GM23338 (cell line): ENCODE measurements at places on chromosomes 7 and 10. TPM values are rescaled to one million over a fixed set of nuclear protein-coding genes. Genes with fewer than 3 reads are reported as not detected.

DNA sequence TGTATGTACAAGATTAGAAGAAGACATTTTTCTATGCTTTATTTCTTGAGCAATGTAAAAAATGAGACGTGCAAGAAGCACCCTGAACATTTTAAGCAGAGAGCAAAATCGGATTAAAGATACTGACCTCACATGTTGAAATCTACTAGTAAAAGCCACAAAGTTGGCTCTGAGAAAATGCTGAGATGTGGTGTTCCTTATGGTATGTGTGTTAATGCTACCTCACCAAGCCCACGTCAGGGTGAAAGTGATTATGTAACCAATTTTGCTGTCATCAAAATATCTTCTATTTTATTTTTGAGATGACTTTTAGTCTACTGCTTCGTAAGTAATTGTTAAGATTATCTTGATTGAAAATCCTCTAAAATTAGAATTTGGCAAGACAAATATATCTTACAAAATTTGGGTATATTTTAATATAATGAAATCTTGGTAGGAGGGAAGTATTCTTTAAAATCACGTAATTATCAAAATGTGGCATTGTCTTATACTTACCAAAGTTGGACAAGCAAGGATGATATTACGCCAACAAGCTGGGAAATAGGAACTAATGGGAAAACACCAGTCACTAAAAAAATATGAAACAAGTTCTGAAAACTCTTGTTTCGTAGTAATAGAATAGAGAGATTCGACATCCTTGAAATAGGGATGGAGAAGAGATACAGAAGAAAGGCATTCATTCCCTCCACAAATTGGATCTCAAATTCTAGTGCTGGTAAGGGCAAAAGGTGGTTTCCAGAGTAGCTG, 5.8 kb downstream of the ADO start:
- H3K27ac ChIP-seq = no peak overlapping the region
- H3K27me3 ChIP-seq = peaks cover 24% of the 10 kb centered on the region
- peaks cover 15% of the 10 kb centered on the region for H3K4me1 ChIP-seq
- H3K4me3 ChIP-seq = no peak overlapping the region
- H3K36me3 ChIP-seq = peaks cover 7% of the 10 kb centered on the region; the same call in 1 of the 2 replicates
- DNase-seq = no peak

GRCh38 chr7:37369906-37370305, 78.8 kb downstream of the ELMO1 start:
- no peaks in the 10 kb centered on the region for H3K27me3 ChIP-seq
- no peak for DNase-seq
- H3K4me1 ChIP-seq = peaks cover 8% of the 10 kb centered on the region
- no peaks in the 10 kb centered on the region for H3K36me3 ChIP-seq

The MOGAT3 gene
- total RNA-seq = 0.85 TPM in 1 of 2 replicates, not detected in the other

GRCh38 chr10:50572017-50572491, 51.7 kb downstream of the SGMS1 start:
- H3K4me1 ChIP-seq = peaks cover 62% of the 10 kb centered on the region
- no peak for DNase-seq
- H3K4me3 ChIP-seq = no peak overlapping the region
- no peaks in the 10 kb centered on the region for H3K27me3 ChIP-seq
- no peaks in the 10 kb centered on the region for H3K36me3 ChIP-seq
- H3K27ac ChIP-seq = peak overlapping the region; percentile 56

GRCh38 chr10:119655566-119656001, 4.4 kb downstream of the BAG3 start:
- peaks cover 4% of the 10 kb centered on the region for H3K27me3 ChIP-seq
- DNase-seq = no peak
- no peak overlapping the region for H3K27ac ChIP-seq

- no peak for DNase-seq
- H3K4me3 ChIP-seq = no peak overlapping the region
- H3K27ac ChIP-seq = no peak overlapping the region
- H3K36me3 ChIP-seq = no peaks in the 10 kb centered on the region
- no peaks in the 10 kb centered on the region for H3K27me3 ChIP-seq
- H3K4me1 ChIP-seq = peaks cover 14% of the 10 kb centered on the region
Measured at GRCh38 chr7:82036146-82036886, 266.5 kb upstream of the HGF start.

GRCh38 chr7:100515072-100515532, 23.9 kb upstream of the AGFG2 start:
- no peak overlapping the region for H3K4me3 ChIP-seq
- 0 out of 2 replicates have a peak, but pooled peaks cover 3% of the 10 kb centered on the region for H3K4me1 ChIP-seq
- H3K27ac ChIP-seq = no peak overlapping the region
- DNase-seq = no peak
- H3K27me3 ChIP-seq = no peaks in the 10 kb centered on the region
- no peaks in the 10 kb centered on the region for H3K36me3 ChIP-seq

GRCh38 chr7:158239290-158239981, 348.2 kb downstream of the PTPRN2 start:
- H3K4me1 ChIP-seq = no peaks in the 10 kb centered on the region
- no peaks in the 10 kb centered on the region for H3K27me3 ChIP-seq
- DNase-seq = no peak
- H3K36me3 ChIP-seq = no peaks in the 10 kb centered on the region; the same call in 1 of the 2 replicates
- H3K27ac ChIP-seq = no peak overlapping the region

DNA sequence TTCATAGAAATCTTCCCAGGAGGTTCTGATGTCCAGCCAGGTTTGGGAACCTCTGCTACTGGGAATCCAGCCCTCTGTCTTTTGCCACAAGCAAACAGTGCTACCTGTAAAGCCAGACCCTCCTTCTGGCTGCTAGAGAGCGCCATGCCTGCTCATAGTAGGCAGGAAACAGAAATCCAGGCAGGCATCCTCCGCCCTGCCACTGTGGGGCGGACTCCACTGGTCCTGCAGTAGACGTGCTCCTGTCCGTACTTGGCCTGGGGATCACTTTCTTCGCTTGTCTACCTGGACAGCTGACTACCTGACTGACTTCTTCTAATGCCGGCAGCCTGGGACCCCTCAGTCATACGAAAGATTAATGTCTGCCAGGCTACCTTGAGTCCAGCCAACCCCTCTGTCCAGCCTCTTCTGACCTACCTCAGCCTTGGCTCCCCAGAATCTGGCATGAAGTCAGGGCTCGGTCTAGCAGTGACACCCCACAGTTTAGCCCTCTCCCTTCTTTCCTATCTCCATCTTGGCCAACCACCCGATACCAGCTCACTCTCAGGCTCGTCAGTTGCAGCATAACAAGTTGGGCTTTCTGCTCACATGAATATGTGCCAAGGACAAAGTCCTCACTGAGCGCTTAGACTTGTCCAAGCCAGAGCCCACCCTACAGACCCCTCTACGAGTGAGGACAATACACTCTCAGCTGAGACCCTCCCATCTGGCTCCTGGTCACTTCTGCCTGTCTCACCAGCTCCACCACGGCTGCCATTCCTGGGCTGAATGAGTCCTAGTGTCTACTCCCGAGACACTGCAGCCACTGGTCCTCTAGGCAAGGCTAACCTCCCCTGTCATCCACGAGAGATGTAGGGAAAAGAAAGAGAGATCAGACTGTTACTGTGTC, 43.9 kb upstream of the OPALIN start:
- no peaks in the 10 kb centered on the region for H3K36me3 ChIP-seq
- no peak overlapping the region for H3K27ac ChIP-seq
- no peaks in the 10 kb centered on the region for H3K27me3 ChIP-seq

GRCh38 chr7:85565276-85565675, 378.4 kb upstream of the SEMA3D start:
- no peak overlapping the region for H3K27ac ChIP-seq
- no peaks in the 10 kb centered on the region for H3K27me3 ChIP-seq
- DNase-seq = no peak
- H3K36me3 ChIP-seq = no peaks in the 10 kb centered on the region
- no peaks in the 10 kb centered on the region for H3K4me1 ChIP-seq
- no peak overlapping the region for H3K4me3 ChIP-seq

DNA sequence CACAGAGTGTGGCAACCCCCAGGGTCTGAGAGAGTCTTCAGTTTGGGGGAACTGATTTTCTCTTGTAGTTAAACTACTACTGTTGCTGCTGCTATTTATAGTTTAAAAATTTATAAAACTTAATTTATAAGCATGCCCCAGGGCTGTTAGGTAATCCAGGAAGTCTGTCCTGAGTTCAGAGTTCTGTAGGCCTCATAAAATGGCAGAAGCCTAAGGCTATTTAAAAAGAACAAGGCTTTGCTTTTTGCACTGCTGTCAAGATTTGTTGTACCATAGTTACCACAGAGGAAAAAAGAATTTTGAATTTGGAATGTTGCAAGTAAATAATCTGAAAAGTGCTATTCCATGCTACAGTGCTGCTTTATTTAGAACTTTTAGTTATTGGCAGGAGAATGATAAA, 66.1 kb downstream of the AGK start:
- H3K4me3 ChIP-seq = no peak overlapping the region
- no peaks in the 10 kb centered on the region for H3K4me1 ChIP-seq
- H3K36me3 ChIP-seq = no peaks in the 10 kb centered on the region
- no peak overlapping the region for H3K27ac ChIP-seq
- DNase-seq = no peak
- no peaks in the 10 kb centered on the region for H3K27me3 ChIP-seq

- peak overlapping the region; percentile 4; the same call in 1 of the 2 replicates for H3K27ac ChIP-seq
- peaks cover 11% of the 10 kb centered on the region for H3K4me1 ChIP-seq
- no peak overlapping the region for H3K4me3 ChIP-seq
- no peak for DNase-seq
- H3K36me3 ChIP-seq = no peaks in the 10 kb centered on the region
Measured at GRCh38 chr7:2785071-2785500, 59.0 kb downstream of the GNA12 start.

GRCh38 chr10:84991301-84991700, 662.9 kb downstream of the CCSER2 start:
- H3K4me1 ChIP-seq = no peaks in the 10 kb centered on the region
- H3K27ac ChIP-seq = no peak overlapping the region

The HOXA5 gene
- not detected in 2 replicates for total RNA-seq

- no peak overlapping the region for H3K4me3 ChIP-seq
- H3K4me1 ChIP-seq = no peaks in the 10 kb centered on the region
- no peak overlapping the region for H3K27ac ChIP-seq
- no peaks in the 10 kb centered on the region for H3K27me3 ChIP-seq
- no peak for DNase-seq
Measured at GRCh38 chr10:126006906-126007305, 110.5 kb downstream of the FANK1 start.

GRCh38 chr10:122966879-122967278, 12.9 kb upstream of the C10orf88 start:
- no peak for DNase-seq
- no peak overlapping the region for H3K27ac ChIP-seq
- no peaks in the 10 kb centered on the region for H3K36me3 ChIP-seq
- no peak overlapping the region for H3K4me3 ChIP-seq
- H3K27me3 ChIP-seq = no peaks in the 10 kb centered on the region

DNA sequence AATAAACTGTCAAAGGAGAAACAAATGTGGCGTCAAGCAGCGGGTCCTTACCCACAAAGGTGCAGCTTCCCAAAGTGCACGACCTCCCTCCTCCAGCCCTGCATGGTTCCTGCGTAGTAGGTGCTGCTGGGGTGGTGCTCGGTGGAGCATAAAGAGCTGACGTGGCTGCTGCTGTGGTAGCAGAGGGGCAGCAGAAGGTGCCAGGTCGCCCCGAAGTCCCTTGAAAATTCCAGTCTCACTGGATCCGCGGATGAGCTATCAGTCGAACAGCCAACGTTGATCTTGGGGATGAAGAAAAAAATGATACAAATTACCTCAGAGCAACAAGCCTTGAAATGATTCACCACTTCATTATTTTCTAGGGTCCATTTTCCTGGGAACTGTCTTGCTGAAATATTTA, 105.0 kb upstream of the SLC26A5 start:
- H3K27me3 ChIP-seq = no peaks in the 10 kb centered on the region
- no peaks in the 10 kb centered on the region for H3K36me3 ChIP-seq
- H3K27ac ChIP-seq = no peak overlapping the region
- H3K4me3 ChIP-seq = no peak overlapping the region
- H3K4me1 ChIP-seq = no peaks in the 10 kb centered on the region

DNA sequence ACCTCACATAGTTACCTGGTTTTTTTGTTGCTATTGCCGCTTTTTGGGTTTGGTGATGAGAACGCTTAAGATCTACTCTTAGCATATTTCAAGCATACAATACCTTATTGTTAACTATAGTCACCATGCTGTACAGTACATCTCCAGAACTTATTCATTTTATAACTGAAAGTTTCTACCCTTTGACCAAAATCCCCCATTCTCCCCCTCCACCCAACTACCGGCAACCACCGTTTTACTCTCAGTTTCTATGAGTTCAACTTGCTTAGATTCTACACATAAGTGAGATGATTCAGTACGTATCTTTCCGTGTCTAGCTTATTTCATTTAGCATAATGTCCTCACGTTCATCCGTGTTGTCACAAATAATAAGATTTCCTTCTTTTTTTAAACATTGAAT, 86.7 kb upstream of the IL6 start:
- peaks cover 8% of the 10 kb centered on the region for H3K36me3 ChIP-seq
- no peaks in the 10 kb centered on the region for H3K4me1 ChIP-seq
- no peak overlapping the region for H3K4me3 ChIP-seq
- no peak for DNase-seq

GRCh38 chr7:33753881-33754525, 151.3 kb upstream of the BMPER start:
- H3K4me1 ChIP-seq = peaks cover 8% of the 10 kb centered on the region
- DNase-seq = no peak
- no peak overlapping the region for H3K4me3 ChIP-seq
- no peak overlapping the region for H3K27ac ChIP-seq
- H3K27me3 ChIP-seq = no peaks in the 10 kb centered on the region

The CLCN1 gene
- 0.23 and 0.38 TPM in 2 replicates for total RNA-seq

GRCh38 chr10:123145542-123146012, 2.4 kb upstream of the HMX2 start:
- H3K27ac ChIP-seq = no peak overlapping the region
- peaks cover 70% of the 10 kb centered on the region for H3K4me1 ChIP-seq
- H3K27me3 ChIP-seq = peaks cover 100% of the 10 kb centered on the region
- no peaks in the 10 kb centered on the region for H3K36me3 ChIP-seq
- peak overlapping the region; percentile 60 for H3K4me3 ChIP-seq
- DNase-seq = peak; percentile 42

GRCh38 chr7:155568842-155569494, 22.6 kb upstream of the CNPY1 start:
- H3K27me3 ChIP-seq = no peaks in the 10 kb centered on the region
- H3K4me1 ChIP-seq = no peaks in the 10 kb centered on the region
- no peak overlapping the region for H3K27ac ChIP-seq
- no peak for DNase-seq
- H3K4me3 ChIP-seq = no peak overlapping the region

- no peak for DNase-seq
- peaks cover 3% of the 10 kb centered on the region; the same call in 1 of the 2 replicates for H3K27me3 ChIP-seq
- H3K4me1 ChIP-seq = no peaks in the 10 kb centered on the region
- H3K36me3 ChIP-seq = no peaks in the 10 kb centered on the region
- no peak overlapping the region for H3K4me3 ChIP-seq
Measured at GRCh38 chr10:7659560-7659959, 7.2 kb downstream of the ITIH5 start.

- no peaks in the 10 kb centered on the region for H3K27me3 ChIP-seq
- no peak overlapping the region for H3K4me3 ChIP-seq
Measured at GRCh38 chr10:27724287-27724686, 21.3 kb downstream of the MKX start.

GRCh38 chr10:10126218-10126617, 891.5 kb upstream of the CELF2 start:
- no peak overlapping the region for H3K4me3 ChIP-seq
- no peaks in the 10 kb centered on the region for H3K4me1 ChIP-seq
- H3K36me3 ChIP-seq = no peaks in the 10 kb centered on the region
- no peaks in the 10 kb centered on the region for H3K27me3 ChIP-seq
- DNase-seq = no peak
- H3K27ac ChIP-seq = no peak overlapping the region
